Central memory CD8-positive, alpha-beta T cell (primary cell): ENCODE measurements at places on chromosomes 7 and 10.

- no peak for DNase-seq
These were observed 257.2 kb downstream of the KIAA1217 start for GRCh38 chr10:24465891-24466818.

GRCh38 chr7:123819001-123819400 lies 26.0 kb upstream of the HYAL4 start:
- no peak for DNase-seq

DNA sequence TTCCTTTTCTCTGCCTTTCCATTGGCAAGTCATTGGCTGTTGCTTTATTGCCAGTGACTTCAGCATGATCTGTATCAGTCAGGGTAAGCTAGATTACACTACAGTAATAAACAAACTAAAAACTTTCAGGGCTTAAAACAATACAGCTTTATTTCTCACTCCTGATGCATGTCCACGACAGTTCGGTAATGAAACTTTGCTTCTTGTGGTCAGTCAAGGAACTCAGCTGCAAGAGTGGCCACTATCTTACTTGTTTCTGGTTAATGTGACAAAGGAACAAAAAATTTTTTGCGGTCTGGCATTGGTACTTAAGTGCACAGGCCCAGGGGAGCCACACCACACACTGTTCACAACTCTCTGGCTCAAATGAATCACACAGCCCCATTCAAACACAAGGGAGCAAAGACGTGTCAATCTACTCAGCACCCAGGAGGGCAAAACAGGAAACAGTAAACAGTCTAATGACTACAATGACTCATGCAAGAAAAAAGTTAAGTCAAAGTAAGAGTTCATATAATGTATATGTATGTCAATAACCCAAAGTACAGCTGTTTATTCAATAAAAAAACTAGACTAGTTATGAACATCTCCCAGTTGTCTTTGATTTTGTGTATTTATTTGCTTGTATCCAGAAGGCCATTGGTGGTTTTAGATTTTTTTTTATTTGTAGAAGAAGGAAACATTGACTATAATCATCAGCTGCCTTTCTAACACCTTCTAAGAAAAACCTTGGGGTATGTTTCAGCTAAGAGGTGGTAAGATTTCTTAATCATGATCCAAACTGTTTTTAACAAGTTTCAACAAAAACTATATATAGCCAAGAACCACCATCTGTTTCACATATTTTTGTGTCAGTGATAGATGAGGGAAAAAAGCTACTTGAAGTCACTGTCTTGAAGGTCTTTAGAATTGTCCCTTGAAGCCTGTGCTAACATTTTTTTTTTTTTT lies 134.4 kb upstream of the FAM3C start:
- peak; percentile 45 for DNase-seq

DNA sequence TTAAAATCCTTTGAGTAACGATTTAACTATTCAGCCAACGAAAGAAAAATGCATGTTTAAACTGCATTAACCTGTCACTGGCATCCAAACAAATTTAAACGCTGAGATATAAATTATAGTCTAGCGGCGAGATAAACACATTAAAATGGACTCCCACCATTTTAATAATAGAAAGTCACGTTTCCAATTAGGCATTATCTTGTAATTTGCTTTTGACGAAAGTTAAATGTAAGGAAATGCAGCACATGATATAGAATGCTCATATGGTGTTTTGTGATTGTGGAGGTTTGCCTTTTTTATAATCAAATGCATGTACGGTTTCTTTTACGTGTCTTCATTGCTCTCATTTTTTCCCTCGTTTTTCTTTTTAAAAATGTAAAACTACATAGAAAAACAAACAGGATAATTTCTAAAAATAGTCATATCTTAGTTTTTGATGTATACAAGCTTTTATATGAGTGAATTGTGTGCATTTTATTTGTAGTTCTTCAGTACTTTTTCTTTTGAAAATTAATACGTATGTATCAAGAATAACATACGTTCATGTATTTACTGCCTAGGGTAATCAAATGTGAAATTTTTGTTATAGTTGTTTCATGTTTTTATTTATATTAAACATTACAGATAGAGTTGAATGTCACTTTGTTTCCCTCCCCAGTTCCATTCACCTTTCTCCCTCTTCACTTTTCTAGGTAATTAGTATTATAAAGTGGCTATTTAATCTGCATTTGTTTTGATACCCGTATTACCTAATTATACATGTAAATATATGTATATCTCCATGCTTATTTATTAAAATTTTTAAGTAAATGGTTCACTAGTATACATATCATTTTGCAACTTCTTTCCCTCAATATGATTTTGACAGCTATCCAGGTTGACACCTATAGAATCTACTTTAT lies 1.1 kb upstream of the KLF14 start:
- DNase-seq, result no peak
